HFFc6 (cell line): ENCODE measurements at places on chromosomes 3 and 15.

- DNase-seq = no peak
These were observed 660 bp upstream of the ADAMTSL3 start for GRCh38 chr15:83653288-83653638.

GRCh38 chr3:28109829-28110228 is 131.6 kb upstream of the CMC1 start:
- no peak for DNase-seq

GRCh38 chr3:138440121-138440521 is 5.7 kb downstream of the ESYT3 start:
- DNase-seq = peak; percentile 9

GRCh38 chr3:138135833-138136194 is 3.6 kb upstream of the A4GNT start:
- DNase-seq = no peak

DNA sequence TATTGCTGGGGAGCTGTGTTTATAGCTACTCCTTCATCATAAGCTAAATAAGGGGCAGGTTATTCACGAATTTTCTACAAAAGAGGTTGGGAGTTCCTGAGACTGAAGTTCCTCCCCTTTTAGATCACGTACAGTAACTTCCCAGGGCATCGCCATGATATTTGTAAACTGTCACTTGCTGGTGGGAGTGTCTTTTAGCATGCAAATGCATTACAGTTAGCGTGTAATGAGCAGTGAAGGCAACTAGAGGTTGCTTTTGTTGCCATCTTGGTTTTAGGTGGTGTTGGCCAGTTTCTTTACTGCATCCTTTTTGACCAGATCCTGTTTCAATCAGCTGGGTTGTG is 64.4 kb downstream of the IL12A start:
- no peak for DNase-seq

DNA sequence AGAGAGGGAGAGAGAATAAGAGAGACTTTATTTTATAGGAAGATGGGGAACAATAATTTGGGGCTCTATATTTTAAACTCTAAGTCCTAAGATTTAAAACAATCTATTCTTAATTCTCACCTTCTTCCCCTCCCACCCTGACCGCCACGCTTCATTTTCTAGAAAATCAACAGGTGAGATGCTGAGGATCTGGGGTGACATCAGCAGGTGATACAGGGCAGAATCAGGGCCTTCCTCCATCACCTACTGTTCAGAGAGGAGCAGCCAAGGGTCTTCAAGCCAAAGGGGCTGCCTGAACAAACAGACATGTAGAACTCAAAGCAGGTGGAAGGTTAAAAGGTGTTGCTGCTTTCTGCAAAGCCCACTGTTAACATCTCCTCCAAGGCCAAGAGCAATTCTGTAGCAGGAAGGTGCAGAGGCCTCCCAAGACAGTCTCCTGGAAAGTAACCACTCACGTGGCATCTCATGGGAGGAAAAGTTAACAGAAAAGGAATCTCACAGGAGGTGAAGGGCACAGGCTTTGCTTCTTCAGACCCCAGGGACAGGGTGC is 183.6 kb upstream of the TLE3 start:
- no peak for DNase-seq

DNA sequence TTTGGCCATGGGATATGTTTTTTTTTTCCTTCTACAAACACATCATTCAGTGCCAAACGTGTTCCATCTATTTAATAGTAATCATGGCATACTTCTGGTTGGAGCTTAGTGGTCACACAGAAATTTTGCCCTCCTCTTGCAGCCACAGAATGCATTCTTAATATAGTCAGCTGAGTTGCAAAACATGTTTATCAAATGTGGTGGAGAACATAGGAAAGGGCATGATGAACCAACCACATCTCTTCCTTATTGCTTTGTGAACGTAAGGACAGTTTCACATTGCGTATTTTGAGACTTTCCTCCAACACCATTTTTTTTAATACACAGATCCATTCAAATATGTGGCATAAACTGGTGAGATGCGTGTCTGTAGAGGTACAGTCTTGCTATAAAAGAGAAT is 106.8 kb downstream of the BBX start:
- DNase-seq = no peak

GRCh38 chr3:187017511-187018230 is 87.3 kb downstream of the ST6GAL1 start:
- no peak for DNase-seq

DNA sequence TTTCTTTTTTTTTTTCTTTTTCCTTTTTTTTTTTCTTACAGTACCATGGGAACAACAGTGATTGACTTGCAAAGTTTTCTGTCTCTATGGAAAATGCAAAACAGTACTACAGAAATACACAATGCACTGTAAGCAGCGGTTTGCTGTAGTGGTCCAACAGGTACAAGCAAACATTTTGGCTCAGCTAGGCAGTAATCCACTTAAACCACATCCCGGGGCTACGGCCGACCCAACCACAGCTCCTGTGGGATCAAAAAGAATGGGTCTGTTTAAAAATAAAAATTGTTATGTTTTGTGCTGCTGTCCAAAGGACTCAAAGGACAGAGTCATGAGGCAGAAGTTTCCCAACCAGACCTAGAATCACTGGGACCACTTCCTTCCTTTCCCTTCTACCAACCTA is 667.1 kb upstream of the ADAMTS9 start:
- no peak for DNase-seq

DNA sequence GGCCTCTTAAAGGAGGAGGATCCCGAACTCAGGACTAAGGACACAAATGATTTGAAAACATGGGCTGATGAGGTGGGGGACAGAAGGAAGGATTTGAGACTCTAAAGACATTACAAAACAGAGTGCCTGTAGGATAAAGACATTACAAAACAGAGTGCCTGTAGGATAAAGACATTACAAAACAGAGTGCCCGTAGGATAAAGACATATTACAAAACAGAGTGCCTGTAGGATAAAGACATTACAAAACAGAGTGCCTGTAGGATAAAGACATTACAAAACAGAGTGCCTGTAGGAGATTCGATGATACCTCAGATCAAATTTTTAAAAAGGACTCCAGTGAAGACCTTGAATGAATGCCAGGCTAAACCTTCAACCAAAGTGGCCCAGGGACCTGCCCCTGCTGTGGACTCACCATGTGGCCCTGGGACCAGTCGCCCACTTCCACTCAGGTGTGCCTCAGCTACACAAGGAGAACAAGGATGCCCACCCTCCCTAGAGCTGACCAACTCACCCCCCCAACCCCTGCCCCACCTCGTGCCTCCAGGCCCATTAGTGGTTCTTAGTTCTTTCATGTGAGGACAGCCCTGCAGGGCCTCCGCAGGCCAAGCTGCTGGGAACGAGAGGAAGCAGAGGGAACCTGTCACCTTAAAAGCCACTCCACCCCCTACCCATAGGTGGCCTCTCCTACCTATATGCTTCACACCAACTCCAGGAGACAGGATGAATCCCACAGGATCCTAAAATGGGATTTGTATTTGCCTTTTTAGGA is 59.8 kb downstream of the SH3BP5 start:
- DNase-seq = no peak

- no peak for DNase-seq
These were observed 47.0 kb upstream of the LHFPL4 start for GRCh38 chr3:9600597-9600996.

GRCh38 chr3:55556619-55557537 is 69.8 kb upstream of the WNT5A start:
- DNase-seq = peak; percentile 30

GRCh38 chr3:155548195-155548594 is 196.7 kb downstream of the PLCH1 start:
- peak; percentile 36 for DNase-seq

- no peak for DNase-seq
These were observed 5.9 kb downstream of the ACVR2B start for GRCh38 chr3:38459499-38460048.

- DNase-seq = no peak
These were observed 44.6 kb downstream of the CMTM6 start for GRCh38 chr3:32457971-32458471.

GRCh38 chr3:64638981-64639481 is 48.8 kb downstream of the ADAMTS9 start:
- DNase-seq = no peak

- peak; percentile 98 for DNase-seq
These were observed 45.8 kb upstream of the SEC13 start for GRCh38 chr3:10366651-10367101.

DNA sequence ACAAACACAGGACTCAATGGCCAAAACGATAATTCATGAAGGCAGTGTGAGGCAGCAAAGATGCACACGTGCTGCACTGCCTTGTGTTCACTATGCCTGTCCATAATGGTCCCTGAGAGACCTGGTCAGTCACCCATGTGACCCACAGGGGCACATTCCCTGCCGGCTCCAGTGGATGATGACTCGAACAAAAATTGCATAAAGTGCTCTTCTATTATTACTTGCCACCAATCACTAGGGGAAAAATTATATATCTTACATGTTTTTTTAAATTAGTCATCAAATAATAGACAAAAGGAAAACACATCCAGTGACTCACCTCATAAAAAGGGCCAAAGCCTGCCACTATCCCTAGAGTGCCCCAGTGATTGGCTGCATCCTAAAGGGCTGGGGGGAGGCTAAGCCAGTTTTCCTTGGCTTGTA is 47.5 kb downstream of the UBP1 start:
- DNase-seq = peak; percentile 95

GRCh38 chr3:146502887-146503460 is 33.6 kb upstream of the PLSCR2 start:
- DNase-seq = no peak

GRCh38 chr15:47371939-47372338 is 345.4 kb upstream of the SEMA6D start:
- DNase-seq = no peak

GRCh38 chr3:117483839-117484238 is 774.3 kb downstream of the TUSC7 start:
- no peak for DNase-seq

DNA sequence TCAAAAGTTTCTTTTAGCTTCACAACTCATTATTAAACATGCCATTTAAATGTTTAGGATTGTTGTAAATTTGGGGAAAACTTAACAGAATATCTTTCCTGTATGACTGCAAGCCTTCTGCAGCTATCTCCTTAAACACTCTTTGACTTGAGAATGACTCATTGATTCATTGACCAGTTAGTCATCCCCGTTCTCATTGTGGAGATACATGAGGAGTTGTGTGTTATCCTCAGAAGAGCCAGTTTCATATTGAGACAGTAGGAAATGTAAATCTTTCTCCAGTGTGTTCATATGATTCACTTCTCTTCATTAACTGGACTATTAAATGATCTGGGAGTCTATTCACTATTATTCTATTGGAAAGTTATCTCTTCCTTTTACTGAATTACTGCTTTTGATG is 83.0 kb downstream of the CRYGS start:
- peak; percentile 45 for DNase-seq

DNA sequence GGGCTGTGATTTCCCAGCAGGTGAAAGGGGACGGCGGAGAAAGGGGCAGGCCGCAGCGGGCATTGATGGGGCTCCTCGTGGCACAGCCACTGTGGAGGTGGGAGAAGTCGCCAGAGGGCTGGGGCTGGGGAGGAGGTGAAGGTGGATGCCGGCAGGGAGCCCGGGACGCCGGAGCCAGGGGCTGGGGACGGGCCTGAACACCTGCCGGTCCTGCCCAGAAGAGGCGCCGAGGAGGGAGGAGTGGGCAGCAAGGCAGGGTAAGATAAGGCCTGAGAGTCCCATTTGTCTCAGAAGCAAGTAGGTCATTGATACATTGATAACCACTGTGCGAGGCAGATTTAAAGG is 571 bp upstream of the RARRES1 start:
- DNase-seq = no peak

DNA sequence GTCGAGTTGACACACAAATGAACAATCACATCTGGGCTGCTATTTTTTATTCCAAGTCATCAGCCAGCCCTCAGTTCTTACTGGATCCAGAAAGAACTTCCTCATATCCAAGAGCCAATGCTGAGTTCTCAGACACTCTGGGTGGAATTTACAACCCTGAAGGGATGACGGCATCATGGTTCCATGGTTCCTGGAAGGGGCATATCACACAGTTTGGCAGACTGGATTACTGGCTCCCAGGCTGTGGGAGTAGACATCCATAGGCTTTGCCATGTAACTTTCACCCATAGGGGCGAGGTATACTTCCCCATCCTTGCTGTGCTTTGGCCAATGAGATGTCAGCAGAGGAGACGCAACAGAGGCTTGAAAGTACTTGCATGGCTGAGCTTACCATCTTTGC is 26.9 kb upstream of the KBTBD12 start:
- no peak for DNase-seq

GRCh38 chr3:27713078-27713423 is 9.1 kb downstream of the EOMES start:
- no peak for DNase-seq

DNA sequence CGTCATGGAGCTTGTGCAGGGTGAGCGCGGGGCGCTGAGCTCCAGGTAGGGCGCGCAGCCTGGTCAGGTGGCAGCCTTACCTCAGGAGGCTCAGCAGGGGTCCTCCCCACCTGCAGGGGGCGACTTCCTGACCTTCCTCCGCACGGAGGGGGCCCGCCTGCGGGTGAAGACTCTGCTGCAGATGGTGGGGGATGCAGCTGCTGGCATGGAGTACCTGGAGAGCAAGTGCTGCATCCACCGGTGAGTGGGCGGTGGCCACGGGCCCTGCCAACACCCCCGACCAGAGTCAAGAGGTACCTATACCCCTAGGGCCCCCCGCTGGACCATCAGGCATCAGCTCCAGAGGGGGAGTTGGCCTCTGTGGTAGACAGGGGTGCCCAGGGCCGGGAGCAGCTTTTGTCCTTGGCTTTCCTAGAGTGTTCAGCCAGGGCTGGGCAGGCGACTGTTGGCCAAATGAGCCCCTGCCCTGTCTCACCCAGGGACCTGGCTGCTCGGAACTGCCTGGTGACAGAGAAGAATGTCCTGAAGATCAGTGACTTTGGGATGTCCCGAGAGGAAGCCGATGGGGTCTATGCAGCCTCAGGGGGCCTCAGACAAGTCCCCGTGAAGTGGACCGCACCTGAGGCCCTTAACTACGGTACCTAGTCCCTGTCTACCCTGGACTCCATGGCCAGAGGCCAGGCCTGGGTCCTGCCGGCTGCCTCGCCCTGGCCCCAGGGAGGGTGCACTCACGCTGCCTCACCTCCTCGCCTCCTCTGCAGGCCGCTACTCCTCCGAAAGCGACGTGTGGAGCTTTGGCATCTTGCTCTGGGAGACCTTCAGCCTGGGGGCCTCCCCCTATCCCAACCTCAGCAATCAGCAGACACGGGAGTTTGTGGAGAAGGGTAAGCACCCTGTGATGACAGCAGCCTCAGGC is 9.1 kb downstream of the FES start:
- no peak for DNase-seq

GRCh38 chr3:151301787-151302186 is 14.8 kb downstream of the GPR87 start:
- DNase-seq = peak; percentile 74

GRCh38 chr3:78645628-78646310 is 1122.0 kb downstream of the ROBO1 start:
- peak; percentile 77 for DNase-seq
